Large intestine (tissue), 12 donors: ENCODE measurements at places on chromosomes 3 and 15.

DNA sequence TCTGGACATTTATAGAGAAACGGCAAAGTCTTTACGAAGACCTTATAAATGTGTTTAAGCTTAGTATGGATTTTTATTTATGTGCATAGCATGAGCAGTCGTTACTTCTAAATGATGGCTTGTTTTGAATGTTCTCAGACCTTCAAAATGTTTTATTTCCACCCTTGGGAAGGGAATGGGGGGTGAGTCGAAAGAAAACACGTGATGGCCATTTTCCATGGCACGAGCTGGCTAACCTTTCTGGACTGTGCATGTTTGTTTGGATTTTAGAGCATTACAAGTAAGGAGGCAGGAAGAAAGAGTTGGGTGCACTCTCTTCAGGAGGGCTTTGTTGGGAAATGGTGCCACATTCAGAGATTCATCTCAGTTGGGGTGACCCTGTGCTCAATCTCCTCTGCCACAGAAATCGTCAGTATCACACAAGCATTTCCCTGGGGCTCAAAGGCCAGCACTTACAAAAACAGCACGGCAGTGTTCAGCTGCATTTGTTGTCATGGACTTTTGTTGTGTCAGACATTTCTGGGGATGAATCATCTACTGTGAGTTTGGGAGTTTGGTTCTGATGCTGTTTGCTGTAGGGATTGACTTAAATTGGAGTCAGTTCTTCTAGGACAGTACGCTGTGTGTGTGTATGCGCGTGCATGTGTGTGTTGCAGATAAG is 52.3 kb upstream of the ADAMTS9 start:
- no peak for DNase-seq

DNA sequence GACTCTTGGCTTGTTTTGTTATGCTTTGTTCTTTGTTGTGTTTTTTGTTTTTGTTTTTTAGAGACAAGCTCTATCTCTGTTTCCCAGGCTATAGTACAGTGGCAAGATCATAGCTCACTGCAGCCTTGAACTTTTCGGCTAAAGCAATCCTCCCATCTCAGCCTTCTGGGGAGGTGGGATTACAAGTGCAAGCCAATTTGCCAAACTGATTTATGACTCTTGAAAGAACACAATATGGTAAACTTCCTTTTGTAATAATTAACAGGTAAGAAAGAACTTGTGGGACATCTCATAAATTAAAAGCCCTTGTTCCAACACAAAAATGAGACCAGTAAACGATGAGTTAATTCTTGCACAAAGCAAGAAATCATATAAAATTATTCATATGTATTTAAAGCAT is 476.3 kb downstream of the MAGI1 start:
- DNase-seq: no peak

DNA sequence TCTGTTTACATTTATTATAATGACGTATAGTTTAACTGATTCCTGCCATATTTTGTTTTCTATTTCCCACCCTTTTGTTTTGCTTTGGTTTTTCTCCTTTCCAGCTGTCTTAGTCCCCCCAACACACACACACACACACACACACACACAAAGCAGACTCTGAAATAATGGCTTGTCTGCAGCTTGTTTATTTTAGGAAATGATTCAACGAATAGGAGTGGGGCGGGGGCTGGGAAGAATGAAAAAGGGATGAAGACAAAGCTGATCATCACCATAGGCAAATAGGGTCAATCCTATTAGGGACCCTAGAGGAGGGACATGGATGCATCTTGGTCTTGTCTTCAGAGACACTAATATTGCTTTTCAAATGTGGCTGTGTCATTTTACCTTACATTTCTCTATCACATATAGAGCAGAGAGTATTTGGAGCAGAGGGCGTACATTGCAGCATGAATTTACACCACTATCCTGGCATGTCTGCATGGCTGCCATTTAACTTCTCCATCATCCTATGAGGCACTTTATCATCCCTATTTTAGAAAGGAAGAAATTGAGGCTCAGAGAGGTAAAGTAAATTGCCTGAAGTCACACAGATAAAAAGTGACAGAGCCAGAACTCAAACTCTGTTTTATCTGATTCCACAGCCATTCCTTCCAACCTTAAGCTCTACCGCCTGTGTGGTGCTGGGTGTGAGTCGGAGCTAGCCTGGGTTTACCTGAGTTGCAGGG is 147.2 kb upstream of the TPM1 start:
- no peak for DNase-seq

- DNase-seq: no peak
Measured at GRCh38 chr3:106114220-106114619, 245.4 kb upstream of the CBLB start.

DNA sequence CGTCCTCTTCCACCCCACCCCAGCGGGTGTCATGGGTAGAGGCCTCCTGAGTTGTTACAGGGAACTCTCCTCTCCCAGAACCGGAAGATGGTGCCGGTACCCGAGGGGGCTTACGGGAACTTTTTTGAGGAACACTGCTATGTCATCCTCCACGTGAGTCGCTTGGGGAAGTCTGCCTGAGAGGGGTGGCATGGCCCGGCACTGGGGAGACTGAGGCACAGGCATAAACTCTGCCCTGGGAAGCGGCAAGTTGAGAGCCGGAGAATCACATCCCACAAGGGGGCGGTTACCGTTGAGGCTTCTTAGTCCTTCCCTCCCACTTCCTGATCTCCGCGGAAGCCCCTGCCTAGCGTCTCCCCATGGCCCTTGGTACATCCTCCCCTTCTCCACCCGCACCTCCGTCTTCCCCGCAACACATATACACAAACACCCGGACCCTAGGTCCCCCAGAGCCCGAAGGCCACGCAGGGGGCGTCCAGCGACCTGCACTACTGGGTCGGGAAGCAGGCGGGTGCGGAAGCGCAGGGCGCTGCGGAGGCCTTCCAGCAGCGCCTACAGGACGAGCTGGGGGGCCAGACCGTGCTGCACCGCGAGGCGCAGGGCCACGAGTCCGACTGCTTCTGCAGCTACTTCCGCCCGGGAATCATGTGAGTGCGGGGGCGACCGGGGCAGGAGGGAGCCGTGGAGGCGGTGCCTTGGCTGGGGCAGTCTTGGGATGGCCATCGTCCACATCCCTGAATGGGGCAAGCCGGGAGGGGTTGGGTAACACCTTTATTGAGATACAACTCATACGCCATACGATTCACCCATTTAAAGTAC is 3.4 kb downstream of the VILL start:
- DNase-seq: peak; percentile 96

GRCh38 chr15:40787344-40787841 is 17.6 kb downstream of the C15orf62 start:
- DNase-seq: peak; percentile 67
